ENCODE measurements at places on chromosomes 13 and 19.
A peak's percentile ranks its signal among the peaks of the same experiment; 100 is the strongest.

GRCh38 chr13:108227651-108228272 lies 9.6 kb downstream of the ABHD13 start:
- DNase-seq, result peak; percentile 71

DNA sequence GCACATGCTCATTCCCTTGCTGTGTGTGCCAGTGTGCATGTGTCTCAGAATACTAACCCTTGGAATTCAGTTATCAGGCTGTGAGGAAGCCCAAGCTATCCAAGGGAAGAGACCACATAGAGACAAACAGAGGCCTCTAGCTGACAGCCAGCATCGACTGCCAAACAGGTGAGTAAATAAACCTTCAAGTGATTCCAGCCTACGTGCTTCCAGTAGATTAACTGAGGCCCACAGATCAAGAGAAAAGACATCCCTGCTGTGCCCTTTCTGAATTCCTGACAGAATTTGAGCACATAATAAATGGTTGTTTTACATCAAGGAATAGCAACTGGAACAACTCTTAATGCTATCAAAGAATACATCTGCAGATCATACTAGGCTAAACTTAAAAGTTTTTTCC lies 17.5 kb downstream of the ZC3H13 start:
- DNase-seq, result no peak

- no peak for DNase-seq
Observed at GRCh38 chr13:34338102-34338501, 520.2 kb downstream of the RFC3 start.

- peak; percentile 97 for DNase-seq
Observed at GRCh38 chr13:50123862-50124535, 108.8 kb downstream of the KCNRG start.

GRCh38 chr19:5076440-5077208 lies 107.7 kb downstream of the KDM4B start:
- DNase-seq, result no peak

- DNase-seq, result no peak
Observed at GRCh38 chr13:87954091-87954490, 282.9 kb downstream of the SLITRK5 start.

DNA sequence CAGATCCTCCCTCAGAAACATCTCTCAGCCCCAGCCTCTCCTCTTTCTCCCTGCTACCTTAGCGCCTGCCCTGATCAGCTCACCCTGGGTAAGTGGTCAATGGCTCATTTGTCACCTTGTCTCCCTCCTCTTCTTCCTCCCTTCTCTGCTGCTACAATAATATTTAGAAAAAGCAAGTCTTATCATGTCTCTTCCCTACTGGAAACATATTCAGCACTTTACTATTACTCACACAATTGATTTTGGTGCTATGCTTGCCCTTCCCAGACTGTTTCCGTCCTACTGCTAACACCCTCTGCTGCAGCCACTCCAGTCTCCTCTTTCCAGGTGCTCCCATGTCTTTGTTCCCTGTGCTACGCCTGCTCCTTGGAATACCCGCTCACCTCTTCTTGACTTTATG lies 35.8 kb downstream of the ESD start:
- no peak for DNase-seq

- DNase-seq, result no peak
Observed at GRCh38 chr13:113607056-113607888, 22.7 kb downstream of the TFDP1 start.

DNA sequence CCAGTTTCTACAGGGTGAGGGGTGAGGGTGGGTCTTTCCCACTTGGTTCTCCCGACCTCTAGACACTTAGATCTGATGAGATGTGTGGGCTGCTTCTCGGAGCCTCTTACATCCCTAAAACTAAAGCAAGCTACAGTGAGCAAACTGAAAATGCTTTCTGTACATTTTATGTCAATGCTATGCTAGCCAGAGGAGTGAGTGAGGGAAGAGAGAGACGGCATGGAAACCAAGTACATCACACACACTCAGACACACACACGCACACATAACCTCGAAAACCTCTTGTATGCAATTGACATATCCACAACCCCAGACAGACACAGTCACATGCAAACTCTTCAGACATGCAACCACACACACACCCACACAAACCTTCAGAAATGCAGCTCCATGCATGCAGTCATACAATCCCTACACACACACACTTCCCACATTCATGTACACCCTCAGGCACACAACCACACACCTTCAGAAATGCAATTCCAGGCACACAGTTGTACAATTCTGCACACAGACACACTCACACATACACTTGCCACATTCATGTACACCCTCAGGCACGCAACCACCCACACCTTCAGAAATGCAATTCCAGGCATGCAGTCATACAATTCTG lies 1.4 kb downstream of the SLC1A6 start:
- DNase-seq, result no peak

DNA sequence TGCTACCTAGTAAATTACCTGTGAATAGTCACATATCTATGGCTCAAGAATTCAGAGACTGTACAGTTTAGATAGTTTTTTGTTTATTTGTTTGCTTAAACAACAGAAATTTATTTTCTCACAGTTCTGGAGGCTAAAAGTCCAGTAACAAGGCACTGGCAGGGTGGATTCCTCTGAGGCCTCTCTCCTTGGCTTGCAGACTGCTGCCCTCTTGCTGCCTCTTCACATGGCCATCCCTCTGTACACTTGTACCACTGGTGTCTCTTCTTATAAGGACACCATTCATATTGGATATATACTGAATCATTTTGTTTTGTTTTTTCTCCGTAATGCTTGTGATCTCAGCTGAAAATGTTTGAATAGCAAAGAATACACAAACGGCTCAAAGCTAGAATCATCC lies 56.4 kb upstream of the MIR17HG start:
- DNase-seq, result peak; percentile 8

- no peak for DNase-seq
Observed at GRCh38 chr19:1428738-1429391, 9.3 kb upstream of the RPS15 start.

DNA sequence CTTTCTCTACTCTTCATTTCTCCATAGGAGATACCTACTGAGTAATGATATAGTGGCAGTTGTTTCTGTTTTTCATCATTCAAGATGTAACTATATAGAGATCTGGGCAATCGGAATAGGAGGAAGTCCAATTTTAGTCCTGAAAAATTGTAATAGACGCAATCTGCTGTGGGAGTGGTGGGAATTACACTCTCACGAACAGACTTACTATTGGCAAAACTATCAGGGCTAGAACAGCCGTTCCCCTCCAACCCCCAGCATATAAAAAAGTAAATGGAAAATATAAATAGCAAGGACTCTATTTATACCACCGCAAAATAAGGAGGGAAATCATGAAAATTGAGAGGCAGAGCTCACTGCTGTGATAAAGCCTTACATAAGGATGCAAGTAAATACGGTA lies 330.1 kb downstream of the FGF14 start:
- DNase-seq, result no peak

DNA sequence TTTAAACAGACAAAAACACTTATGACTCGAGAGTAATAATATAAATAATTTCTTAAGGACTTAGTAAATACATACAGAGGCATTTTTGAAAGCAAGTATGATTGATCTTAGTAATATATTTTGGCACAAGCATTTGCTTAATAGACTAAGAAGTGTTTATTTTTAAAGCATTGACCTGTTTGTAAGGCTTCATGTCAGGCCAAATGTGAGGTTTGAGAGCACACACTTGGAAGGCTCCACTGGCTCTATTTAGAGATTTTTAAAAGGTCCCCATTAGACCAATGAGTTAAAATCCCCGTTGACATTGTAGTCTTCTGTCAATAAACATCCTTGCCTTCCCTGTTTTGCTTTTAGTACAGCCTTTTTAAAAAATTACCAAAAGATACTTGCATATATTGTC lies 50.4 kb downstream of the ATP8A2 start:
- DNase-seq, result no peak

GRCh38 chr13:44879452-44880058 lies 109.7 kb downstream of the NUFIP1 start:
- DNase-seq, result peak; percentile 74

GRCh38 chr19:19548915-19549759 lies 11.1 kb downstream of the CILP2 start:
- DNase-seq, result no peak

DNA sequence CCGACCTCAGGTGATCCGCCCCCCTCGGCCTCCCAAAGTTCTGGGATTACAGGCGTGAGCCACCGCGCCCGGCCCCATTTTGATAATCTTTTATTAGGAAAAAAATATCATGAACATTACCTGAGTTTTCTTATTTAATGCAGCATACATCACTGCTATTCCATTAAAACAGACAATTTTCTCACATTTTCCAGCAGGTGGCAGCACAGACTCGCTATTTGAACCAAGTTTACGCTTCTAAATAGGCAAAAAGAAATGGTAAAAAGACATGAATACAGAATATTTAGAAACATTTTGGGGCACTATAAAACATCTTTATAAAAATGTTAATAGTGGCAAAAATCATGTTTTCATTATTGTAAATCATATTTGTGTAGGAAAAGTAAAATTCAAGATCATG lies 903.1 kb downstream of the SLITRK6 start:
- peak; percentile 66 for DNase-seq

- DNase-seq, result no peak
Observed at GRCh38 chr13:64755961-64756360, 2474.2 kb downstream of the PCDH9 start.

DNA sequence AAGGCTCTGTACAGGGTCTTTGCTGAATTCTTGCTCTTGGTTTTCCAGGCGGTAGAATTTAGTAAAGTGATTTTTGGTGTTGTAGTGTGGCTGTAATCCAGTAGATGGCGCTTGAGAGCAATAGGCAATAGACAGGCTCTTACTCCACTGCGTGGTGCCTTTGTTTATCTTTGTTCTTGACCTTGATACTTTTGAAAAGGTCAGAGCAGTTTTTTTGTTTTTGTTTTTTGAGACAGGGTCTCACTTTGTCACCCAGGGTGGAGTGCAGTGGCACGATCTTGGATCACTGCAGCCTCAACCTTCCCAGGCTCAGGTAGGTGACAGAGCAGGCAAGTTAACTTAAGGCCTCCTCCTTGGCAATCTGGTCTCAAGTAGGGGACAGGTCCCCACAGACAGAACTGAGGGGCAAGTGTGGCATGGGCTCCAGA lies 12.2 kb upstream of the LILRA5 start:
- peak; percentile 70 for DNase-seq

GRCh38 chr19:953445-954271 lies 27.8 kb downstream of the ARID3A start:
- no peak for DNase-seq

DNA sequence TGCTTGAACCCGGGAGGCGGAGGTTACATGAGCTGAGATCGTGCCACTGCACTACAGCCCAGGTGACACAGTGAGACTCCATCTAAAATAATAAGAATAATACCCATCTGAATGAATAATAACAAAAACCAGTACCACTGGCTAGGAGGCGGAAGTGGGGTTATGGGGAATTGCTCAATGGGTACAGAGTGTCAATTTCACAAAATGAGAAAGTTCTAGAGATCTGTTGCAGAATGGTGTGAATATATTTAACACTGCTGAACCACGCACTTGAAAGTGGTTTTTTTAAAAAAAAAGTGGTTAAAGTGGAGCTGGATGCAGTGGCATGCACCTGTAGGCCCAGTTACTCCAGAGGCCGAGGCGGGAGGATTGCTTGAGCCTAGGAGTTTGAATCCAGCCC lies 18.5 kb downstream of the KLF2 start:
- DNase-seq, result no peak

GRCh38 chr19:16834747-16835146 lies 5.5 kb downstream of the SIN3B start:
- DNase-seq, result no peak

- no peak for DNase-seq
Observed at GRCh38 chr19:30760014-30760413, 387.8 kb downstream of the ZNF536 start.

DNA sequence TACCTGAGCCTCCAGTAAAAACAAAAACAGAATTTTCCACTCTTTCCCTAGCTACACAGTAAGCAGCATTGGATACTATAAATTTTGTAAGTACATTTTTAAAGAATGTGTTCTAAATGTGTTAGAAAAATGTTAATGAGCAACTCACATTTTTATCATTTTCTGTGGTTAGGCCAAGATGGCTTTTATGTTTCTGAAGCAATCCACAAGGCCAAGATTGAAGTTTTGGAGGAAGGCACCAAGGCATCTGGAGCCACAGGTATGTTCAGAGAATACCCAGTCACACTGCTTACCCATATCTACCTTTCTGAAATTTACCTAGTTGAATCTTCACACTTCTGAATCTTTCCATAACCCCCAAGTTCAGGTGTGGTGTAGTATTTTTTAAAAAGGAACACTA lies 21.6 kb downstream of the SERPINE3 start:
- DNase-seq, result no peak
